ENCODE measurements at places on chromosomes 5 and 9.

DNA sequence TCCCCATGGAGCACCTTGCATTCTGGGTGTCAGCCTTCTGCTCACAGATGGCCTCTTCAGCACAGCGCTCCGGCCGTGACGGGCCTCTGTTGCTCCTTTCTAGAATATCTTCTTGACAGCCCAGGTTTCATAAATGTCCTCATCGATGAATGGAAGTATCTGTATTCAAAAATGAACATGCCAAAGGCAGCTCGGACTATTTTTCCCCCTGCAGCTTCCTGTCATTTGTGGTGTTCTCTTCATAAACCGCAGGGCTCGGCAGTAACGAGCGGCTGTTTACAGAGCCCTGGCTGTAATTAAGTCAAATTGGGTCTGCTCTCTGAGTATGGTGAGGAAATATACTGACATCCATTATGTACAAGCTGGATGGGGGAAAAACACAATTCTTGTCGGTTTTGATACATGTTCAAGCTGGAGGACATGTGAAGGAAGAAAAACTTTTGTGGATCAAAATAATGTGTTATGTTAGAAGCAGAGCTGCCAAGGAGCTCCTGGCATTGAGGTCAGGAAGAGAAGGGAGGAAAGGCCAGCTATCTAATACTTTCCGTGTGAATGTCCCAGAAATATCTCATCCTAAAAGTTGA lies 154.1 kb upstream of the CD180 start:
- DNase-seq, result peak; percentile 9

DNA sequence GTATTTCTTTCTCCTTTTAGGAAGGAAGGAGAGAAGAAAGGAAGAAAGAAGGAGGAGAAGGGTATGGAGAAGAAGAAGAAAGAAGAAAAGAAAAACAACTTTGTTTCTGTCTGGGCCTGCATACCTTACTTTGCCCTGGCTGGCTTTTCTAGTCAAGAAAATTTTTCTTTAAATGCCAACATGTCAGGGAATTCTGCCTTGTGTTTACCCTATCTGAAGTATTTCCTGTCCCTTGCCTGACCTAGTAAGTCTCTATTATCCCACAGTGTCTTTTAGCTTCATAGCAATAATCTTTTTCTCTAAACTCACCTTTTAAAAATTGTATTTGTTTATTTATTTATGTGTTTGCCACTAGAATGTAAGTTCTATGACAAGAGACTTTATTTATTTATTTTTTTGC lies 1864.1 kb downstream of the EFNA5 start:
- DNase-seq, result no peak

GRCh38 chr5:148179234-148179824 lies 11.0 kb downstream of the SPINK14 start:
- DNase-seq, result no peak

DNA sequence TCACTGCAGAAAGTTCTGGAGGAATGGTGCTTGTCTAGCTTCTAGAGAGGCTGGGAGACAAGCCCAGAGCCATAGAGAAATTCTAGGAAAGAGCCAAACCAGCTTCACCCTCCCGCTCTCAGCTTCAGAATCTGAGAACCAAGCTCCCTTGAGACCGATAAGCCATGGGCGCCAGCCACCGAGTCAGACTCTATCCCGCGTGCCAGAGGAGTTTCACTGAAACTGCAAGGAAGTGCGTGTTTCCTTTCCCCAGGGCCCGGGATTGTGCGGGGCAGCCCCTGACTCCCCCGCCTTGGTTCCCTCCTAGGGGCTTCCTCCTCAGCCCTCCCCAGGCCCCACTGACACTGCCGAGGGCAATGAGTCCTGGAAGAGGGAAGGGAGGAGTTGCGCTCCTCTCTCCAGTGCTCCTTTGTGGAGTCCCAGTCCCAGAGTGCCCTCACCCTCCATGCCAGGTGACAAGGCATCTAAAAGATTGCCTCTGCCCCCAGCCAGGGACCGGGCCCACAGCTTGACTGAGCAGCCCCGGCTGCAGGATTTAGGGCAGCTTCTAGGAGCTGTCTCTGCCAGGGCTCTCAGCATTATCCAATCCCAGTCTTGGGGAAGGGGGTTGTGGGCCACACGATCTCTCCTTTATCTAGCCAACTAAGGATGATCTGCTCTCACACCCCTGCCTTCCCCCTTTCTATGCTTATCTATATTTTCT lies 18.4 kb upstream of the TCF7 start:
- no peak for DNase-seq

Data from activated CD4-positive, alpha-beta T cell treated with anti-CD3 and anti-CD28 coated beads for 36 hours (primary cell).